ENCODE measurements at places on chromosomes 1 and 21.

GRCh38 chr1:150168960-150169601, 19.4 kb downstream of the PLEKHO1 start:
- DNase-seq = peak; percentile 88

GRCh38 chr1:1997576-1997975, 6.0 kb downstream of the CFAP74 start:
- no peak for DNase-seq

- DNase-seq = no peak
Observed at GRCh38 chr1:51643362-51643761, 26.5 kb downstream of the OSBPL9 start.

- peak; percentile 83 for DNase-seq
Observed at GRCh38 chr1:159790237-159790917, 9.6 kb downstream of the DUSP23 start.

DNA sequence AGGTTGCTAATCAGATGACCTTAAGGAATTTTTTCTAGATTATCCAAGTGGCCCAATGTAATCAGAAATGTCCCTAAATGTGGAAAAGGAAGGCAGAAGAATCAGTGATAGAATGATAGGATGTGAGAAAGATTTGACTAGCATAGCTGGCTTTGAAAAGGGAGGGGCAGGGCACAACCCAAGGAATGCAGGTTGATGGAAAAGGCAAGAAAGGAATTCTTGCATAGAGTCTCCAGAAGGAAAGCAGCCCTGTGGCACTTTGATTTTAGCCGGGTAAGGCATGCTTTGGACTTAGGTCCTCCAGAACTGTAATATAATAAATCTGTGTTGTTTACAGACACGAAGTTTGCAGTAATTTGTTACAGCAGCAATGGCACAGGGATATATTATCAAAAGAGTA, 375.7 kb upstream of the B3GALT2 start:
- no peak for DNase-seq

DNA sequence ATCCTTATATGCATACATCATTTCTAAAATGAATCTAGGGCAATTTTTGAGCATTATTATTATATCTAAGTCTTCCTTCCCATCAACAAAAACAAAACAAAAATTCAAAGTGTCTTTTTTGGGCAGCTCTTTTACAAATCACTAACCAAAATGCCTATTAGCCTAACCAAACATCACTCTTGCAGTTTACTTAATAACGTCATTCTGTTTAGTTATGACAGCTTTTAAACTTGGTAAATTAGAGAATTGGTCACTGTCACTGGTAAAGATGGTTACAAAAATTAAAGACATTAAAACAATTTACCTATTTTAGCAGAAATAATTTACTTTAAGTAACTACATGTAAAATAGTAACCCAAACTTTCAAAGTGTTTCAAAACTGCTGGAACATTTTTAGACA, 2.8 kb downstream of the ARHGAP29 start:
- no peak for DNase-seq

GRCh38 chr1:164560121-164560541, 1.1 kb downstream of the PBX1 start:
- DNase-seq = no peak

- DNase-seq = no peak
Observed at GRCh38 chr1:234533975-234534876, 55.2 kb upstream of the TARBP1 start.

GRCh38 chr1:93446837-93447451, 974 bp upstream of the FNBP1L start:
- peak; percentile 82 for DNase-seq

GRCh38 chr1:116488071-116488470, 82.8 kb downstream of the CD58 start:
- DNase-seq = no peak

GRCh38 chr1:218364028-218364710, 19.0 kb downstream of the TGFB2 start:
- DNase-seq = no peak

GRCh38 chr1:90834886-90835660, 118.0 kb upstream of the BARHL2 start:
- DNase-seq = peak; percentile 86
